ENCODE measurements at places on chromosomes 6 and 20.

GRCh38 chr6:154343473-154344308, 12.9 kb downstream of the IPCEF1 start:
- no peak for DNase-seq

GRCh38 chr20:39429726-39430125, 467.6 kb downstream of the DHX35 start:
- peak; percentile 3 for DNase-seq

DNA sequence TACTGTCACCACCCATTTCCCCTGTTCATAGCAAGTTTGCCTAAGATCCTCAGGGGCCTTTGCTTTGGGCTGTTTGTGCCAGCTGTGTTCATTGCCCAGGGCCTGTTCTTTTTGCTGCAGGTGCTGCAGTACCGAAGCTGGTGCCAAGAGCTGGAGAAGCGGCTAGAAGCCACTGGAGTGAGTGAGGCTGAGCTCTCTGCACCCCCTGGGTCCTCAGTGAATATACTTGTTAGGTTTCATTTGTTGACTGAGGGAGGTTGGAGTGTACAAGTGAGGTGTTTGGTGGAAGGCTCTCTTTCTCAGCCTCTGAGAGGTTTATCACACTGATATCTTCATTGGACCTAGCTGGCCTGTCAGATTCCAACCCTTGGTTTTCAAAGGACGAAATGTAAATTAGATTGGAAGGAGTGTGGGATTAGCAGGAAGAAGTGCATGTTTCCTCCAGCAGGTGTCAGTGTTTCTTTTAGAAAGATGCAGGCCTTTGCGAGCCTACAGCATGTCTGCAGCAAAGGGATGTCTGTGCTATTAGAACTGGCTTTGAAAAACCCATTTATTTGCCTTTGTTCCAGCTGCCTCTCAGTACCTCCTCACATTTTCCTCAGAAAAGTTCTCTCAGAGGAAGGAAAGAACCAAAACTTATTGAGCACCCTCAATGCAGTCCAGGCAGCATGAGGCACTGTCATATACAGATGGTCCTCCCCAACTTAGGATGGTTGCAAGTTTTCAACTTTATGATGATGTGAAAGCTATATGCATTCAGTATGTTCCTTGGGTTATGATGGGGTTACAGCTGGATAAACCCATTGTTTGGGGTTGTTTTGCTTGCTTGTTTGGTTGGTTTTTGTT, 8.3 kb downstream of the CEP250 start:
- peak; percentile 15 for DNase-seq

DNA sequence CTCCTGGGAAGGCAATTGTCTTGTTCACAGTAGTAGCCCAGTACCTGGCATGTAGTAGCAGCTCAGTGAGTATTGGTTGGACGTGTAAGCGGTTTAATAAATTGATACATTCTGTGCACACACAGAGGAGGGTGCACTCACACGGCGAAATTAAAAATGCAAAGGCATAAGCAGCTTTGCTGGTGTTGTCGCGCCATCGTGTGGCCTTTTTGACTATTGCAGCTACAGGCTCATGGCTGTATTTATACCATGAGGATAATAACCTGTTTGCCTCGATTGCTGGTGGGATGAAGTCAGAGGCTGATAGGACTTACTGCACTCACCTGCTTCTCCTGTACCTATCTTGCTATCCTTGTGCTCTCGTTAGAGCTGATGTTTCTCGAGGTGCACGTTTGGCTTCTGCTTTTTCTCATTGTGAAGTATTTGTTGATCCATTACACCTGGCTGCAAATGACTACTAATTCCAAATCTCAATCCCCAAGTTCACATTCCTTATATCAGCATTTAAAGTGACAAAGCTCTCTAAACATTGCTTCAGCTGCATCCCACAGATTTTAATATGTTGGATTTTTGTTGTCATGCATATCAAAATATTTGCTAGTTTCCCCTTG, 61.5 kb downstream of the TBXT start:
- peak; percentile 47 for DNase-seq
